ENCODE measurements at places on chromosomes 4 and X.

DNA sequence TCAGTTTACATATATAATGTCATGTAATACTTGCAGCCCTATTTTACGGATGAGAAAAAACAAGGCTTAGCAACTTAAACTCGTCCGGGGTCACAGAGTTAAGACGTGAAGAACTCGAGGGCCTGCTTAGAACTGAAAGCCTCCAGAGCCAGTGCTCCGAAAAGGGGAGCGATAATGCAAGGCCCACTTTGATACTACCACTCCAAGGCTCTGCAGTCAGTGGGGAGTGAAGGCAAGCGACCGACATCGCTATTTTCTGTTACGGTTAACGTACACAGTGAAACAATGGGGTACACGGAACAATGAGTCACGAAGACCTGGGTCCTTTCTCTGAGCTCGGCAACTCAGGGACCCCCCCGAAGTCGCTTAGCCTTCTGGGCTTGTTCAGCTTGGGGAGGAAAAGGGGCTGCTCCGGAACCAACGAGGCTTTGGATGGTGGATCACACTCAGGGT, 965 bp downstream of the PPA2 start:
- no peak for DNase-seq

DNA sequence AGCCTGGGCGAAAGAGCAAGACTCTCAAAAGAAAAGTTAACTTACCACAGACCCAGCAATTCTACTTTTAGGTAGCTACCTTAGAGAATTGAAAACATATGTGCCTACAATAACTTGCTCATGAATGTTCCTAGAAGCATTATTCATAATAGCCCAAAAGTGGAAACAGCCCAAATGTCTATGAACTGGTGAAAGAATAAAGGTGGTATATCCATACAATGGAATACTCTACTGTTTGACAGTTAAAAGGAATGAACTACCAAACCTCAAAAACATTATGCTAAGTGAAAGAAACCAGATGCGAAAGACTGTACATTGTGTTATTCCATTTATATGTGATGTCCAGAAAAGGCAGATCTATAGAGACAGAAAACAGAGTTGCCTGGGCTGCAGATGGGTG, 131.4 kb downstream of the UCHL1 start:
- DNase-seq: no peak

DNA sequence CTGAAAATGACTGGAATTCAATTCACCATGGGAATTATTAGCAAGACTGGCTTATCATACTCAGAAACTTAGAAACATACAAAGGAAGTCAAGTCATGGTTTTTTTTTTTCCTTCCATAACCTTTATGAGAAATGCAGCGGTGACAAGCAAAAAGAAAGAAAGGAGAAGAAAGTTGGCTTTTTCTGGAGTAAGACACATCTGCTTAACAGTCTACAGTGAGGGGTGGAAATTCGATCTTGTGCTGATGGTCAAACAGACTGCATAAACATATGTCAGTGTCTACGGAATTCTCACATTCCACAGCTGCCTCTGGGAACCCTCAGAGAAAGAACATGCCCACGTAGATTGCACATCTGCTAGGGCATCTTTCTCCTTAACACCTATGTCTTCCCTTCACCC, 54.6 kb downstream of the PROM1 start:
- no peak for DNase-seq

- DNase-seq: no peak
Measured at GRCh38 chr4:123807187-123807586, 410.6 kb downstream of the SPRY1 start.

DNA sequence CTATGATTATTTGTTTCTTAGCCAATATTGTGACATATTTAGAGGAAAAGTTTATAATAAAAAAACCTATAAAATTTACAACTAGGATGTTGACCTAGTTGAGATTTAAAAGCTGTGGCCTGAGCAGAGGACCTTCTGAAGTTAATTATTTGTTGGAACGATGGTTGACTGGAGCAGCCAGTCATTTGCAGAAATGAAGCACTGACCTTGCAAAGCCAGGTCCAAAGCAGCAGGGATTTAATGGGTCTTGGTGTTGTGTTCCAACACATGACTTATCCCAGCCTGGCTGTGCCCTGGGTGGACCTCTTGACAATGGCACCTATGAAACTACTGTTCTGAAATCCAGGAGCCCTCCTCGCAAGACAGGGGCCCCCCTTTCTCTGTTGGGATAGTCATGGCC, 235.2 kb downstream of the FRAS1 start:
- no peak for DNase-seq

DNA sequence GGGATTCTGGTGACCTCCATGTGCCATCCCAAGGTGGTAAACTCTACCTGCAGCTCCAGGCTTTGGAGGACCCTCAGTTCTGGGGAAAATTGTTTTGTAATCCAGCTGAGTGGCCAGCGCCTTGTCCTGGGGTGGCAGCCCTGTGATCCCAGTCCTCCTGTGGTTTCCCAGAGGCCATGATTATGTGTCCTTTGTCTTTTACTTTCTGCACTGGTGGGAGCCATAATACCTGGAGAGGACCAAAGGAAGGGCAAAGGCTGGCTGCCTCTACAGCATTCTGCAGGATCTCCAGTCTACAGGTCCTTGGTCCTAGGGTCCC, 64.0 kb downstream of the NBDY start:
- DNase-seq: no peak

GRCh38 chr4:37825968-37826294, 555 bp upstream of the PGM2 start:
- DNase-seq: no peak

DNA sequence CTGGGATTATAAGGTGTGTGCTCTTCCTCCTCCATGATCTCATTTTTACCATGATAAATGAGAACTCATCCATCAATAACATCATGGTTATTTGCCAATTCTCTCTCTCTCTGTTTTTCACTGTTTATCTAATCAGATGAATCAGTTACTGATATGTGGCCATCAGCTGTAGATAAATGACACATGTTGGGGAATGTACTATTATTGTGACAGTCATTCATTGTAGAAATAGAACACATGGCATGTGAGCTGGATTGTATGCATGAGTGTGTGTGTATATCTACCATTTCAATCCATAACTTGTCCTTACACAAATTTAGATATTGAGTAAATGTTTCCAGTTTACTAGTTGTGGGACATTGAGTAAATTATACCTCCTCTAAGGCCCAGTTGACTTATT, 53.0 kb downstream of the OSTC start:
- DNase-seq: no peak

GRCh38 chr4:40837094-40837870, 87.5 kb downstream of the NSUN7 start:
- DNase-seq: no peak

GRCh38 chrX:154739952-154740465, 10.9 kb downstream of the GAB3 start:
- DNase-seq: no peak

- no peak for DNase-seq
Measured at GRCh38 chr4:74623041-74623440, 171.3 kb downstream of the BTC start.

DNA sequence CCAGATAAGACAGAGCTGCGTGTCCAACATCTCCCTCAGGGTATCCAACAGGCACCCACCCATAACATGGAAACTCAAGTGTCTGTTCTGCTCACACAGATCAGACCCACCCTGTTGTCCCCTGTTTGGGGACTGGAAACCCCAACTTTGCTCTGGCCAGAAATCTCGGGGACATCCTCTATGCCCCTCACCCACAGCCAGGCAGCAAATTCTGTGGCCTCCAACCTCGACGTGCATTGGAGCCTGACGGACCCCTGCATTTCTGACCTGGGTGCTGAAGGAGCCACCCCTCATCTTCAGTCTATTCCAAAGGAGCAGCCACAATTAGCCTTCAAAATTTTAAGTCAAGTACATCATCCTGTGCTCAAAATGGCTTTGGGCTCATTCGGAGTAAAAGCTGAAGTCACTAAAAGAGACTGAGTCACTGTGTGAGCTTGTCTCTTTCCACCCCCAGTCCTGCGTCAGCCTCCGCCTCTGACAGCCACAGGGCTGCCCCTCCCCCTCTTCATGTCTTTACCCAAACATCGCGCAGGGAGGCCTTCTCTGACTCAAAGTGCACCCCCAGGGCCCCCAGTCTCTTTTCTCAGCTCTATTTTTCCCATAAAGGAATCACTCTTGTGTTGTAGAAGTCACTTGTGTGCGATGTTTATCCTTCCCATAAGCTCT, 24.4 kb upstream of the PDE6B start:
- DNase-seq: no peak

- DNase-seq: no peak
Measured at GRCh38 chrX:5807181-5807580, 421.5 kb downstream of the NLGN4X start.

- no peak for DNase-seq
Measured at GRCh38 chrX:115324194-115324593, 34.7 kb downstream of the LUZP4 start.

- DNase-seq: no peak
Measured at GRCh38 chrX:134010690-134011089, 25.3 kb upstream of the GPC3 start.

DNA sequence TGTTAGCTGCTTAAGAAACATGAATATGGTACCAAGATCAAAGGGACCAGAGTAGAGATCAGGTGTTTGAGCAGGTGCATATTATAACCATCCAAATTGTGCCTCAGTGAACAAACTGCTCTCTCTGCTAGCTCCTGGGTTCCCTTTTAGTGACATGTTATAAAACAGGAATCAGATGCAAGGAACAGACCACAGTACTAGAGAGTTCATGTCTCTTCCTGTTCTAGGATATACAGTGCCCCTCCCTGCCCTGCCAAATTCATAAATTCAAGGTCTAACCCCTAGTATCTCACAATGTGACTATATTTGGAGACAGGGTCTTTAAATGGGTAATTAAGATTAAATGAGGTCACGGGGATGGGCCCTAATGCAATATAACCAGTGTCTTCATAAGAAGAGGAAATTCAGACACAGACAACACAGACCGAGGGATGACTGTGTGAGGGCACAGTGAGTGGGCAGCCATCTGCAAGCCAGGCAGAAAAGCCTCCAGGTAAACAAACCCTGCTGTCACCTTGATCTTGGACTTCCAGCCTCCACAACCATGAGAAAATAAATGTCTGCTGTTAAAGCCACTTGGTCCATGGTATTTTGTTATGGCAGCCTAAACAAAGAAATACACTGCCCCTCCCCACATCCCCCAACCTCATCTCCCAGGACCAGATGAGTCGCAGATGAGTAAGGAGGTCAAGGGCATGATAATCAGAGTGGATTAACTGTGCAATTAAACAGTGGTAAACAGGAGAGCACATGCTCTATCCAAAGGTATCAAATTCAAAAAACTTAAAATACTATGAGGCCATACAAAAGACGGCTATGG, 82.5 kb downstream of the RBM47 start:
- no peak for DNase-seq

- no peak for DNase-seq
Measured at GRCh38 chrX:132751063-132751690, 207.3 kb downstream of the HS6ST2 start.

- no peak for DNase-seq
Measured at GRCh38 chr4:2127609-2128332, 68.6 kb downstream of the NAT8L start.

DNA sequence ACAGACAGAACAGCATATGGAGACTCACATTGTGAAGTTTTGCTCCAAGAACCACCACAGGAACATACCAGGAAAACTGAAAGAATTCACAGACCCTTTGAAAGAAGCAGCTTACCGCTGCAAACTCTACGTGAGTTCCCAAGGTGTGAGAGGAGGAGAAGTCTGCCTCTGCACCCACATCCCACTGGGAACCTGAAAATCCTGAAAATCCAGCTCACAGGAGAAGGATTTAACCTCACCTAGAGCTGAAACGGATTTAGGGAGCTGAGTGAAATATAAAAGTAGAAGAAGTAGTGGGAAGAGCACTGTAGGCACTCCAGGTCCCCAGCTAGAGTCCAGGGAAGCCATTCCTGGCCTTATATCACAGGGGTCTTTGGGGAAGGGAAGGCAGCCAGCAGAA, 80.0 kb downstream of the FHIP1A start:
- no peak for DNase-seq

DNA sequence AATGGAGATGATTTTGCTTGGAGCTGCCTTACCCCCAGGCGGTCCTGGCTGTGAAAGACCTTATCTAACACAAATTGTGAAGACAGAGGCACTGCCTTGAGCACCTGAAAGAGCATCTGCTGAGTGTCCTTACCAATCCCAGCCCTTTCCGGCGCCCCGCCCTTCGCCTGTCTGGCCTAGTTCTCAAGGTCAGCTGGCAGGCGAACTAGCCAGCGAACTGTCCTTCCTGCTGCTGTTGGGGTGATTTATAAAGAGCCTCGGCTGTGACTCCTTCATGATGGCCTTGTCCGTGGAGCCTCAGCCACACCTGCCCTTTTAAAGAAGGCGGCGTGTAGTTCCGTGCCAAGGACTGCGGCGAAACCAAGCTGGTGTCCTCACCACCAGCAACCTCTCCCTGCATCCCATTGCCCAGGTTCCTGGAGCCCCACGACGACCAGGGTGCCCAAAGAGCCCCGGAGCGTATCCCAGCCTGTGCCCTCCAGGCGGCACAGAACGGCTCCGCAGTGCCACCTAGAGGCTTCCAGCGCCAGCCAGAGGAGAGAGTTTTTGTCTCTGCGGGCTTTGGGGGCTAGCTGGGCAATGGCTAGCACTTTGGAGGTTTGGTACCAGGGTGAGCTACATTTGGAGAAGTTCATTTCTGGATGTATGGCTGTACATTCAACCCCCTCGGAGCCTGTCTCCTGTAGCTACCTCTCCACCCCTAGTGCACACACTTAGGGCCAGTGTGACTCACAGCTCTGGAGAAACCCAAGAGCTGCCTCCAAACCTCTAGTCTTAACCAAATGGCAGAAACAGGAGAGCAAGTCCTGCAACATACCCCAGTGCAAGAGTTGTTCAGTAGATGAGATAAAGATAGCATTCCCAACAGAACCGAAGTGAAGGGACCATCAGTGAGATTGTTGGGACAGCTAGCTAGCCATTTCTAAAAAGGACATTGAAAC, 36.8 kb upstream of the VMA21 start:
- DNase-seq: no peak

DNA sequence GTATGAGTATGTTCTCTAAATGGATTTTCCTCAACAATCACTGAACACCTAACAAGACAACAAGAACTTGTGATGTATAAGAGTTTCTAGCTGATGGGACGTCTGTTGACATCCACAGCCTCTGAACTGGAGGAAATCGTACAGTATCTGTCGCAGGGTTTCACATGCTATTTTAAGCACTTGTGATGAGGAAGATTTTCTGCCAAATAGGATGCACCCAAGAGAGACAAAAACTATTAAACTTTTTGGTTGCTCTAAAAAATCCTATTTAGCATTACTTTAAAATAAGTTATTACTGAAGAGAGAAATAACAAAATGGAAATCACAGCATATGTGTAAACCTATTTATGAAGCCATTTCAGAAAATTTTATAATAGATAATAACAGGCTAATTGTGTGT, 356.1 kb upstream of the SLC7A11 start:
- no peak for DNase-seq

DNA sequence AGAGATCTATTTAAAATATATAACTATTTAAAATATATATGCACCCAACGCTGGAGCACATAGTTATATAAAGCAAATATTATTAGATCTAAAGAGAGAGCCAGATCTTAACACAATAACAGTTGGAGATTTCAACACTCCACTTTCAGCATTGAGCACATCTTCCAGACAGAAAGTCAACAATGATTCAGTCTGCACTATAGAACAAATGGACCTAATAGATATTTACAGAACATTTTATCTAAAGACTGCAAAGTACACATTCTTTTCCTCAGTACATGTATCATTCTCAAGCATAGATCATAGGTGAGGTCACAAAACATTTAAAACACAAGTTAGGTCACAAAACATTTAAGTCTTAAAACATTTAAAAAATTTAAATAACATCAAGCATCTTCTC, 36.4 kb downstream of the NLRP2B start:
- no peak for DNase-seq
